ENCODE measurements at places on chromosomes 5 and 9.
A peak's percentile ranks its signal among the peaks of the same experiment; 100 is the strongest.

GRCh38 chr5:61076626-61077025, 85.6 kb downstream of the SMIM15 start:
- no peak for DNase-seq

GRCh38 chr5:137615171-137615775, 116.1 kb upstream of the SPOCK1 start:
- DNase-seq = no peak

GRCh38 chr9:36833954-36834353, 200.1 kb downstream of the PAX5 start:
- no peak for DNase-seq

GRCh38 chr9:93895535-93895934, 59.6 kb downstream of the BARX1 start:
- no peak for DNase-seq

DNA sequence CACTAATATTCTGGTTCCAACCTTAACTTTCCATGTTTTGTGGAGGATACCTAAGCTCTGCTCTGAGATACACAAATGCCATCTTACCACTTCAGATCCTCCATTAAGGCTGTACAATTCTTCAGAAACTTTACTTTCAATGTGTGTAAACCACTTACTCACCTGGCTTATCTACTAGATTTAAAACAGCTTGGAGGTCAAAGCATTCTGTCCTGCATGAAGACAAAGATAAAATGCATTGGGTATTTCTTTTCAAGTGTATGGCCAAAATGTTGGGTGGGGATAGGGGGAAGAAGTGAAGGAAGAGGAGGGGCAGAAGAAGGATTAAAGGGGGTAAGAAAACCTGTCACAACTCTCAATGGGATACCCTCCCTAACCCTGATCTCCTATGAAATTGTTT, 939 bp downstream of the GOLGA1 start:
- no peak for DNase-seq

DNA sequence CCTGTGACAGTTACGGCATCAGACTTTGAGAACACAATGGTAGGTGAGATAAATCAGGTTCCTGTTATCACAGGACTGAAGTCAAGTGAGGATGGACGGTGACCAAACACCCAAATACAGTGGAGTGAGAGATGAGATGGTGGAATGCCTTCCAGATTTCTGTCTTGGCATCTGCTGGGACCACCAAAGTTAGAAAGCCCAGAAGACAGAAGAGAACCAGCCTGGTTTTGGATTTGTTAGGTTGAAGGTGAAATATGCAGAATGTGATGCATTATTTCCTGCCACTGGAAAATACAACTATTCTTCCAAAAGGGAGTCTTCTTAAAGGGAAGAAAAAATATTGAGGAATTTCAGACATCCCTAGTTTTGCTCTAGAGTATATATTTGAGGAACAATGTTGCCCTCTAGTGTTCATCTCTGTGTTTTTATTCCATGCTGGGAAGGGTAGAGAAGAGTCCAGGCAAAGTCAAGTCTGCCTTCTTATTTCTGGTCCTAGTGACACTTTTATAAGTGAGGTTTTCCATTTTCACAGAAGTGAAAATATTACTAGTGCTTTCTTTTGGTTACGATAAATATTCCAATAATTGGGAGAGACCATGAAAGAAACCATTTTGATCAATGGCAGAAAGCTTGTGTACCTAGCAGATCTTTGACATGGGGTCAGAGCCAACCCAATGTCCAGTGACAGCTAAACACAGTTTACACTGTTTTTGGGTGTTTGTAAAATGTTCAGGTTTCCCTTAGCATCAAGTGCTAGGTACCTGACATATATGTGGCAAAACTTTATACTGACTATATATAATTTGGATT, 142.3 kb upstream of the ANKH start:
- DNase-seq = no peak

- no peak for DNase-seq
Observed at GRCh38 chr5:131608597-131608996, 26.4 kb downstream of the RAPGEF6 start.

DNA sequence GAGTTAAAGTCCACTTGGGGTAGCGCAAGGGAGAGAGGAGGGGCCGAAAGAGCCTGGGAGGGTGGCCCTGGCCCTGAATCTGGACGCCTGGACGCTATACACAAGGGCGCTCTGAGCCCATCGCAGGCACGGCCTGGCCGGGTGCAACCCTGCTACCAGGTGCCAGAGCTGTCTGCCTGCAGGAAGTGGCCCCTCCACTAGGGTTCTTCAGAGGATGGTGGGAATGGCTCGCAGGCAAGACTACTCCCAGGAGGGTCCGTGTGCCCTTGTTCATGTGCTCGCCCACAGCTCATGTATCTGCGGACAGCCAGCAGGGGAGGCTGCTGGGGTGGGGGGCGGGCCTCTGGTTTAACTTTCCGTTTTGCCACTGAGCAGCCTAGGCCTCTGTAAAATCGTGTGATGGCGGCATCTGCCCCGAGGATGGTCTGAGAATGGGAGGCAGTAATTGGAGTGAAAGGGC, 1.4 kb upstream of the NKD2 start:
- no peak for DNase-seq

- DNase-seq = no peak
Observed at GRCh38 chr5:170633235-170634081, 129.6 kb downstream of the KCNIP1 start.

DNA sequence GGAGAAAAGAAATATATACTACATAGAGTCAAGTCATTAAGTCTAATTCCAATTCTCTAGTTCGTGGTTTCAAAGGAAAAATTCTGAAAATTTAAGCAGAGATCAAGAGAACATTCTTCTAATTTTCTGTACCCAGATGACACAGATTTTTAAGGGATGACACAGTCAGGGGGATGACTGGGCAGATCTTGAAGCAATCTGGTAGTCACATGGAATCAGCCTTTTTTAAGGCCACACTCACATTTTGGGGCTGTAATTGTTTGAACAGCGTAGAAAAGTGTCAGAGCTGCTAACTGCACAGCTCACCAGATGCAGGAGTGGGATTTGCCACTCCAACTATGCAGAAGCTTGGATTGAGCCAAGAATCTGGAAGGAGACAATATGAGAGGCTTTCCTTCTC, 20.4 kb downstream of the PDE4D start:
- no peak for DNase-seq

DNA sequence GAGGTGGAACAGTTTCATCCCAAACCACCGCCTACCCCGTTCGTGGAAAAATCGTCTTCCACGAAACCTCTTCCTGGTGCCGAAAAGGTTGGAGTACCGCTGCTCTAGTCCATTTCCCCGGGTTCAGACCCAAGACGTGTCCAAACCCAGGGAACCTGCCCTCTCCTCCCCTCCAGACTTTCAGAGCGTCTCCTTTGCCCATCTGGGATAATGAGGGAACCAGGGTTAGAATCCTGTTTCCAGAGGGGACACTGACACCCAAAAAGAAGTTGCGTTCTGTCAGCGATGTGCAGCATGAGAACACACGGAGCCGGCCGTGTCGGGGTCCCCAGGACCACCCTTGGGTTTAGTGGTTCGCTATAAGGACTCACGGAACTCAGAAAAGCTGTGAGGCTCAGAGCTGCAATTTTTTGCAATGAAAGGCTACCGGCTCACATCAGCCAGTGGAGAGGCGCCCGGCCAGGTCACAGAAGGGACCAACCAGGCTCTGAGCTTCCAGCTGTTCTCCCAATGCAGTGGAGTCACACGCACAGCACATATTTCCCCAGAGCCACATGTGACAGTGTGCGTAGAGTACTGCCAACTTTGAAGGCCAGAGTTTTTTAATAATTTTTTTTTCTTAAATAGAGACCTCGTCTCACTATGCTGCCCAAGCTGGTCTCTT, 19.4 kb downstream of the LAMC3 start:
- no peak for DNase-seq

- DNase-seq = no peak
Observed at GRCh38 chr5:150361301-150361700, 3.8 kb downstream of the TCOF1 start.

- DNase-seq = peak; percentile 62
Observed at GRCh38 chr9:133238851-133239532, 29.9 kb upstream of the OBP2B start.

DNA sequence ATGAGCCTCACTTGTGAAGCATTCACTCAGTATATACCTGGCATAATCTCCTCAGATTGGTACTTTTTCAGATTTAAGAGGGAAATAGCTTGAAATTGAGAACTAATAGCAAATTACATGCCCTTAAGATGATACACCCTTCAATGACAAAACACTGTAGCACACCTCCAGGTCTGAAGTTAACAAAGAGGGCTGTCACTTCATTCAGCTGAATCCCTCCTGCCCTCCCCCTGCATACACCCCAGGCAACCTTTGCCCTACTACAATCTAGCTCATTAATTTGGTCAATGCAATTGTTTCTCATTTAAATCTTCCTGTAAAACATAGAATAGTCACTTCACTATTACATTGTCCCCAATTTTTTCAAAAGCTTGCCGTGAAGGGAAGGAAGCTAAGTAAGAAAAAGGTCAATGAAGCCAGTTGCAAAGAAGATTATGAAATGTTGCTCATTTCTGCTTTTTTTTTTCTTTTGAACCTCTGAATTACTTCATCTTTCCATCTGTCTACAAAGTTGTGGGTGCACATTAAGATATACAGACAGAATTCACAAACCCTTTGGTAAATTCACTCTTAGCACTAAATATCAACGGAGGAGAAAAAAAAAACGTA, 294.8 kb upstream of the PTGER4 start:
- DNase-seq = no peak

All from stimulated activated CD4-positive, alpha-beta T cell treated with anti-CD3 and anti-CD28 coated beads, Interleukin-1b, Interleukin-23, amount 100 ng/mL, for 24 hours (primary cell).